Breast epithelium (tissue), 4 donors: ENCODE measurements at places on chromosomes 13 and 19. TPM values are rescaled to one million over a fixed set of nuclear protein-coding genes. Genes with fewer than 3 reads are reported as not detected.
A peak's percentile ranks its signal among the peaks of the same experiment; 100 is the strongest.

DNA sequence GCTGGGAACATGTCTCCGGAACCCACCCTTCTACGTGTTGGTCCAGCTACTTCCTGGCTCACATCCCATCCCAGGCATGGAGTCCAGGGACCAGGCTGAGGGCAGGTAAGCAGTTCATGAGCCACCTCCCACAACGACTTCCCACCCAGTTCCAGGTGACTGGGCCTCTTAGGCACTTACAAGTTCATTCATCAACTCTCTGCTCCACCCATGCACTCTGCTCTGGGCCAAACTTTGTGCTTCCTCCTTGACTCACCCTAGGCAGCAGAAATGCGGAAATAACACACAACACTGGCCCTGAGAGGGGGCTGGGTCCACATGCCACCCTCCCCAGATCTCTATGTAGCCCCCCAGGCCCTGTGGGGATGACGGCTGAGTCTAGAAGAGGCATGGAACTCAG is 20.5 kb downstream of the IQCN start:
- no peak for DNase-seq

DNA sequence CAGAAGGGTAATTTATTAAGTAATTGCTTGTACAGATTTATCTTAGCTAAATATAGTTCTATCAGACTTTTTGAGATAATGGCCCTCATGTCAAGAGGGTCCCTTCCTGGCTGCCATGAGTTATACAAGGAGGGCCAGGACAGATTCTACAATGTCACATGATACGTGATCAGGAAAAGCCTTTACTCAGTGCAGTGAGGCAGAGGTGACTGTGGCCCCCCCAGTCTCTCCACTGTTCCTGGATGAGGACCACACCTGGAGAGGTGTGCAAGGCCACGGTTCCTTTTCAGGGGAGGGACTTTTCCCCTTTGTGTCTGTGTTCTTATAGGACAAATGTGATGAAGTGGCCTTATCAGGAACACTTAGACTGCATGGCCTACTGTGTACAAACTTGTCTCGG is 54.3 kb upstream of the LRCH1 start:
- DNase-seq: no peak

DNA sequence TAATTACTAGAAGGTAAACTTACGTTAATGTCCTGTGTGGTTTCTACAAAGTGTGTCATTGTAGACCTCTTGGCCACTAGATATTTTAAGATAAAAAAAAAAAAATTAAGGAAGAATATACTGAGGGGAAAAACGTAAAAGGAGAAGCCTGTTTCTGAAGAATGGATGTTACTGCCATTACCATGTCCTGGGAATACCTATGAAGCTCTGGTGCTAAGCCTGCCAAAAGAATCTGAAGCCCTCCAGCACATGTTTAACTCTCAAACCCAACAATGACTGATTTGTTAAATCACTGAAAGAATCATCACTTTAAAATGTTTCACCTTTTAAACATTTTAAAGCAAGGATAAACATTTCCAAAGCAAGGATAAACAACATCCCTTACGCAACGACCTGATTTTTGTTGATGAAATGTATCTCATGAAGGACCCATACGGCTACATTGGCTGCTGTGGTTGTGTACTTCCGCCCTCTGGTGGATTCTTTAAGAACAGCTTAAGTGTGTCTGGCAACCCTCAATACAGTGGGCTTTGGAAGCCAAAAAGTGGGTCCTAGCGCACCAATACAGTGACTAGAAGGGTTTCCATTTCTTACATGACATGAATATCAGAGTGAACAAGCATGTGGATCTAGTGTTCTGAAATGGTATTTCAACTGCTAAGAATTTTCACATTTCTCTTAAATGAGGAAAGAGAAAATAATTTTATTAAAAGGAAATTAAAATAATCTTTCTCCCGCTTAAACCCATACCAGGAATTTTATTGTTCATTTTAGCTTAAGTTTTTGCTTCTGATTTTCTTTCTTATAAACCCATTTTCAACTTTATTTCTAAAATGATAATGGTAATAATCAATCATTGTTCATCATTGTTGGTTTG is 74.5 kb upstream of the RAP2A start:
- no peak for DNase-seq

DNA sequence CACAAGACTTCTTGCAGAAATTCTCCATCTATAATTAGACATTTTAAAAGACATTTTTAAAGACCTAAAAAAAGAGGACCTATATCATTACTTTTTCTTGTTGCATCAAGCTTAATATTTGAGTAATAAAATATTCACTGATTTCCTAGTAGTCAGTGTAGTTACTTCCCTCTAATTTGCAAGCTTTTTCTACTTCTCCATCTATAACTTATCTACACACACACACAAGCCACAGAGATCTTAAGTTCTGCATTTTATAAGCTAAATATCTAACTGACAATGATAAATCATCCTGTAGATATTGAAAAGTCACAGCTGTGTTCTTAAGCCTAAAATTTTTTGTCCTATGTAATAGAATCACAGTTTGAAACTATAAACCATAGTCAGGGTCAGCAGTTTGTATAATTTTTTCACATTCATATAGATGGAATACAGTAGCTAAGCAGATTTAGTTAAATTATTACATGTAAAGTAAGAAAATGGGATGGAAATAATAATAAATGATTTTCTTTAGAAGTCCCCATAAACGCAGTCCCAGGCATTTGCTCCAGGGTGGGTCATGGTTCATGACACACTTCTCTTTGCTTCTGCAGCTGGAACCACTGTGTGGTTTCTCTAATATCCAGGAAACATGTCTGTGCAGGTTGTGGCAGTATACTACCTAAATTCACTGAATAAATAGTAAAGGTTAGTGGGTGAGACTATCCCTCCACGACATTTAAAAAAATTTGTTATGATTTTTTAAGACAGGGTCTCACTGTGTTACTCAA is 60.2 kb downstream of the ESD start:
- no peak for DNase-seq

DNA sequence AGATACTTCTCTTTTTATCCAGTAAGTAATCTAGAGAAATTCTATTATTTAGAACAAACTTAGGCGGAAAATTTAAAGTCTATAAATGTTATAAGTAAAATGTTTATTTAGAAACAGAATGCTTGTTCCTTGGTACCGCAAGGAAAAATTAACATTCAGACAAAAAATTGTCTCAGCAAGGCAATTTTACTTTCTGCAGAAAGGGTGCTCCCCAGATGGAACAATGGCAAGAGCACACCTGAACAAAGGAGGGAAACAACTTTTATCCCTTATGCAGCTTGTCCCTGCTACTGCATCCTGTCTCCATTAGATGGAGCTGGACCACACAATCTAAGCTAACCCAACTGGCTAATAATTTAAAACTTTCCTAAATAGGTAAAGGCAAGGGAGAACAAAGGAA is 6.5 kb upstream of the ZNF708 start:
- DNase-seq: no peak

DNA sequence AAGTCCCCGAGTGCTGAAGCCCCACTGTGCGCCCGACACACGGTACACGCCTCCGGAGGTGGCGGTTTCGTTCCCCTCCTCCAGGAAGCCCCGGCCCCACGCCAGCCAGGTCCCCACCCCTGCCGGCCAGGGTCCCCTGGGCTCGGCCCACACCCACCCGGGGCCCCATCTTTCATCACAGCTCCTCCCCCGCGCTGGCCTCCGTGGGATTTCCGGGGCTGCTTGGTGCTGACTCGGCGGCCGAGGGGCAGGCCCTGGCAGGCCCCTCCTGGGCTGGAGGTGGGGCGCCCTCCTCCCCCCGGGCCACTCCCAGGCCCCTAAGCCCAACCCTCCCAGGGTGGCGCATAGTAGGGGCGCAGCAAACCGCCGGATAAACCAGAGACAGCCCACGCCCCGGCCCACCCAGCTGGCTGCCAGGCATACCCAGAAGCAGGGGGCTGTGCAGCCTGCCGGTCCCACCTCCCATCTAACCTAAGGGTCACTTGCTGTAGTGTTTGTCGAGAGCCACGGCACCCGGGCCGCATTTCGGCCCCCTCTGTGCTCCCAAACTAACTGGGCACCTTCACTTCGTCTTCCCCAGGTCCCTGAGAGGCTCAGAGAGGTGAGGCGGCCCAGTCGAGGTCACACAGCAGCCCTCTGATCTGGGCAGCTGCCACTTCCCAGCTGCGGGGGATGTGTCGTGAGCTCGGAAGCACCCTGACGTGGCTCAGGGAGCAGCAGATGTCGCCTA is 6.6 kb downstream of the ZBTB7A start:
- DNase-seq: no peak

- peak; percentile 78 for DNase-seq
Measured at GRCh38 chr19:13055213-13056051, 47.2 kb downstream of the LYL1 start.

DNA sequence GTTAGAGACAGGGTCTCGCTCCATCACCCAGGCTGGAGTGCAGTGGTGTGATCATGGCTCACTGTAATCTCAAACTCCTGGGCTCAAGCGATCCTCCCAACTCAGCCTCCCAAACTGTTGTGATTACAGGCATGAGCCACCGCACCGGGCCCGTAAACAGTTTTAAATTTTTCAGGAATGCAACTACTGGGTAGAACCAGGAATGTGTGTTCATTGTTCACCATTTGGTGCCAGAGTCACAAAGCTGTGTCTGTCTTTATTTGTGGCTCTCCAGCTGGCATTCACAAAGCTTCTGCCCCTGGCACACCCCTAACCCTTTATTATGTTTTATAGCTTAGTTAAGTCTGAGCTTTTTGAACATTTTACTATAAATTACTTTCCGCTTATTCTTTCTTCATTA is 19.8 kb upstream of the ACP7 start:
- no peak for DNase-seq

GRCh38 chr19:33508941-33509614 is 12.5 kb downstream of the PEPD start:
- DNase-seq: no peak

DNA sequence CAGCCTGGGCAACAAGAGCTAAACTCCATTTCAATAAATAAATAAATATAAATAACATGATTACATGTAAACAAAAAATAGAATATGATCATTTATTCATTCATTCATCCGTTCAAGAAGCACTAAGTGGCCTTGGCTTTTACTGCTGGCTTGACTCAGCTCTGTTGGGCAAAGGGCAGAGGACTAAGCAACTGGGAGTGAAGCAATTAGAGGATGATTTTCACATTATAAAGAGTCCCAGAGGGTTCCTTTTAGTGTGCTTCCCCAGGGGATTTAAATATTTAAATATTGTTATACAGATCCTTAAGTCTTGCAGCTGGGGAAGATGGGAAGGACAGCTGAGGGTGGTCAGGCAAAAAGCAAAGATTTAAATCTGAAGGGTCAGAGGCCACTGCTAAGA is 34.9 kb upstream of the FLT1 start:
- DNase-seq: no peak

DNA sequence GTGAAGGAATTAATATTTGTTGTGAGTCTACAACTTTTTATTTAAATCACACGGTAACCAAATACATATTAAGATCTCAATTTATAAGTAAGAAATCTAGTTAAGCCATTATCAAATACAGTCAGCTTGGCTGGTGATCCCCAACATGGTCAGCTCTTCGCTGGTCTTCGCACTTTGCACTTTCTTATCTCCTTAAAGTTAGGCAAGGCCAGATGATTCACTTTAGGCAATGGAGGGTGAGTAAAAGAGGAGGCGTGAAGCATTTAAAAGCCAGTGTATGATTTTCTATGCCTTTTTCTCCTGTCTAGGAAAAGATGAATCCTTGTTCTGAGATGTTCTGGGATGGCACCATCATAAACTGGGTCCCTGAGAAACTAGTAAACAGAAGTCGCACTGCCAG is 793.7 kb upstream of the ARGLU1 start:
- no peak for DNase-seq

DNA sequence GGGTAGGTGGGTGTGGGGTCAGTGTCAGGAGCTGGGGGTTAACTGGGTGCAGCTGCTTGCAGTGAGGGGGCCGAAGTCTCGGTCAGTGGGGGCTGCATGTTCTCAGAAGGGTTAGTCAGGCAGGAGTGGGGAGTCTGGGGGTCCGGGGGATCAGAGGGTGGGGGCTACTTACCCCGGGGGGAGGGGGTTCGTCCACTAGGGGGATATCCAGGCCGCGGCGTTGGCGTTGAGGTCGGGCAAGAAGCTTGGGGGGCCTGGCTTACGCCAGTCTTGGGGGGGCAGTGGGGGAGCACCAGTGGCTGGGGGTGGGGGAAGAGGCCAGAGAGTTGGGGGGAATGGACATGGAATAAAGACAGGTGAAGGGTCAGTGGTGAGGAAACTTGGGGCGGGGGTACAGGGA is 9.1 kb downstream of the KCNC3 start:
- DNase-seq: no peak

DNA sequence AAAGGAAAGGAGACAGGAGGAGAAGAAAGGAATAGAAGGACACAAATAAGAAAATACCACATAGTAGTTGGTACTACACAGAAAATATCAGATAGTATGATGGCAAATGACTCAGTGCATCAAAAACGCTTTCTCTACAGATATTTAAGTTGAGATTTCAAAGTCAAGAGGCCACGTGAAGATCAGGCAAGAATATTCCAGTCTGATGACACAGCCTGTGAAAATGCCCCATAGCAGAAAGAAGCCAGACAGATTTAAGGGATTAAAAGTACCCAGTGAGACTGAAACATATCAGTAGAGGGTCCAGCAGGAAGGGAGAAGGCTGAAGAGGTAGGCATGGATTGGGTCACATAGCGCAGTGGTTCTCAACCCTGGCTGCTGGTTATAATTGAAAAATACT is 113.7 kb downstream of the VWA8 start:
- DNase-seq: no peak

GRCh38 chr13:23488442-23488841 is 54.9 kb upstream of the SACS start:
- DNase-seq: peak; percentile 56

- no peak for DNase-seq
Measured at GRCh38 chr19:56740501-56740900, 68.9 kb upstream of the ZNF835 start.

GRCh38 chr13:99542788-99543406 is 41.6 kb downstream of the TM9SF2 start:
- no peak for DNase-seq

GRCh38 chr19:39590265-39590664 is 12.1 kb upstream of the LGALS13 start:
- DNase-seq: no peak

DNA sequence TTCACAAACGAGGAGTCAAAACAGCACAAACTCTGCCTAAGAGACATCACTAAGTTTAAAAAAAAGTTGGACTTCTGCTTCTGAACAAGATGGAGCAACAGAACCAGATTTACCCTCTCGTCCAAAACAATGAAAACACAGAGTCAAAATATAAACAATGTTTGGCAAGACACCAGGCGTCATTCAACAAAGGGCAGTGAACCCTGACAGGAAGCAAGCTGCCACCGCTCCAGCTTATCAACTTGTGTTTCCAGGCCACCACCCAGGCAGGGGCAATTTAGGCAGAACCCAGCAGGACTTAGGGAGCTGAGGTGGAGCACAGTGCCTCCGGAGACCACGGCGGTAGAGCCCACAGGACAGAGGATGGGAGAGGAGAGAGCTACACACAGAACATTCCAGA is 8.6 kb upstream of the NAPA start:
- no peak for DNase-seq

- no peak for DNase-seq
Measured at GRCh38 chr19:14425696-14426138, 6.6 kb upstream of the DDX39A start.

The RGL3 gene
- 18.4 TPM for total RNA-seq

The DAND5 gene
- total RNA-seq: not detected

The SPACA4 gene
- not detected for total RNA-seq

The POMP gene
- total RNA-seq: 65.5 TPM

The FBL gene
- 217 TPM for total RNA-seq

The NRTN gene
- total RNA-seq: 1.8 TPM

The LIM2 gene
- not detected for total RNA-seq

The ANGPTL4 gene
- 90.9 TPM for total RNA-seq

The ANKLE1 gene
- total RNA-seq: 1.6 TPM

The SIGLEC14 gene
- not detected for total RNA-seq
